ENCODE measurements at places on chromosomes 1 and 21.
A peak's percentile ranks its signal among the peaks of the same experiment; 100 is the strongest.

DNA sequence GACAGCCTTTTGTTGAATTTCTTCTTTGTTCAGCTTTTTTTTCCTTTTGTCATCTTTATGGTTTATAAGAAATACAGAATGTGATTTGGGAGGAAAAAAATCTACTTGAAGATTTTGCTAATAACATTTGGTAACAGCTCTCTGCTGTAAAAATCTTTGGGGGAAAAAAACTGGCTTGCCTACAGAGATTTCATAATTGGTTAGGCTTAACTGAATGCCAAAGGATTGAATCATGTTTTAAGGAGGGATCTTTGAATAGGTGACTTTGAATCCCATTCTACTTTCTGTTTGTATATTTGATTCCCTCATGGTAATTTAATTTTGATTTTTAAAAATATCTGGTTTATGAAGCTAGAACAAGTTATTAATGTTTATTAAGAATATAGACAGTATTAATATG, 3.2 kb downstream of the BTF3L4 start:
- no peak for DNase-seq

GRCh38 chr1:159196543-159196942, 8.1 kb upstream of the ACKR1 start:
- DNase-seq = no peak

DNA sequence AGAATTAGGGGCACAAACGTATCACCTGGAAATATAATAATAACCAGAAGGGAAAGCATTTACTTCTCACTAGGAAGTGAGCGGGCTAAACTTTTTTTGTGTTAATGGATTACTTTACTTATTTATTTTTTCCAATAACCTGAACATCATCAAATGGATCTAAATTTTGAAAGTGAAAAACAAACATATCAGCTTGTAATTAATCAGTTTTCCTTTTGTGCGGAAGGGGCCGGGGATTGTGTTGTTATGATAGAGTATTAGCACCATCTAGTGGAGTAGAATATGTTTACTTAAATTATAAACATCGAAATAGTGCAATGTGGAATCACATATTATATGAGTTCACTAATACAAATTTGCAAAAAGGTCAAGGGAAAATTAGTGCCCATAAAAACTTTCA, 9.0 kb downstream of the CFH start:
- DNase-seq = no peak

DNA sequence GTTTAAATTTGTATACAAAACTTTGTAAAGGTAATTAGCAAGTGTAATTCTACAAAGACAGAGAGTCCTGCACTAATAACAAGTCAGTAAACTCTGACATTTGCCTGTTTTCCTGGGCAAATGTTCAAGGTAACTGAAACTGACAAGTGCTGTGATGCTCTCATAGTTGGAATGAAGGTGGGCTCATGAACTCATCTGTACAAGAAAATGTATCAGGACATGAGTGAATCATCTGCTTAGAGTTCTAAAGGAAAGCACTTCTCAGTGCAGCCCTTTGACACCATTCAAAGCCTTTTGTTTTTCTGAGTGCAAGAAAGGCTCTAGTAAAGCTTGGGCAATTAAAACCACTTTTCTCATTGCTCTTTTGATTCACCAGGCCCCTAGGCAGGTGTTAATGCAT, 91.5 kb downstream of the UROD start:
- DNase-seq = no peak

DNA sequence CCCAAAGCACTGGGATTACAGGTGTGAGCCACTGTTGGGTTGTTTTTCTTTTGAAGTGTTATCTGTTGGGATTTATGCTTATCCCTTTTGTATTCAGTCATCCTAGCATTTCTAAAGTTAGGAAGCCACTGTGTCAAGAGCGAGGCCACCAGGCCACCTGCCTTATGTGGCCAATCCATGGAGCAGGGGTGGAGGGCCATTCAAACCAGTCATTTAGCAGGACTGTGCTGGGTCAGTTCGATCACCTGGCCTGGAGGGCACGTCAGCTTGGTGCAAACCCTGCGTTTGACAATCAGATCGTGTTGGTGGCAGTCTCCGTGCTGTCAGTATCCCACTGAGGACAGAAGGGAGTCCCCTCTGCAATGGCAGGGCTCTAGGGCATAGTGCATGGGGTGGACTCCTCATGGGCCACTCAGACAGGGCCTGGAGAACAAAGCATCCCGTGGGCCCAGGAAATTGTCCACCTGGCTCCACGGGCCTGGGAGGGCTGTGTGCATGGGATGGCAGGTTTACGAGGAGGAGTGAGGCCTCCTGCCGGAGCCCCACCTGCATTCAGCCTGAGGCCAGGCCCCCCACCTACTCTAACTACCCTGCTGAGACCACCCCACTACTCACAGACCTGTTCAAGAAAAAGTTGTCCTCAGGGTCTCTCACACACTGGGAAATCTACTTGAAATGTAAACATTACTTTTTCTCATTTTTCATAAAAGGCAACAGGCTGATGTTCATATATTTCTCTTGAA, 242.3 kb downstream of the SDCCAG8 start:
- no peak for DNase-seq

GRCh38 chr1:167330601-167331293, 110.1 kb downstream of the POU2F1 start:
- no peak for DNase-seq

DNA sequence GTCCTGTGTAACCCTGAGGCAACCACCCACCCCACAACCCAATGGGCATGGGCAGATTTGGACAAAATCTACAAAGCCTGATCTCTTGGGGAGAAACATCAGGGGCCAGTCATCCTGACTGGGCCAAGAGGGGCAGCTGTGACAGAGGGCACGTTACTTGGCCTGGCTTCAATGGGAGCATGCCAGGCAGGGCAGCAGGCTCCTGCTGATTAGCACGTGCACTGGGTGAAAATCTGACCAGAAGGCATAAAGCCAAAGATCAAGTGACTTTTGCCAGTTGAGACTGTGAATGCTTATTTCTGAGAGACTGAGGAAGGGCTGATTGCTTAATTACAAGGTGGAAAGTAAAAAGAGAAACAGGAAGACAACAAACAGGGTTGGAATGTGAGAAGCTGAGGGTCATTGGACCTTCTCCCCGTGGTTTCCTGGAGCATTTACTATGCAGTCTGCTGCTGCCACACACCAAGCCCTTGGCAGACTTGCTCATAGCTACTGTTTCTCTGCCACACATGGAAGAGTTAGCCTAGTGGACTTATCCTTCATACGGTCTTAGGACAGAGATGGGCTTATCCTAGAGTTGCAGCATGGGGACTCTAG, 39.8 kb upstream of the TNR start:
- DNase-seq = no peak

GRCh38 chr1:21605012-21605715, 64.0 kb downstream of the RAP1GAP start:
- no peak for DNase-seq

DNA sequence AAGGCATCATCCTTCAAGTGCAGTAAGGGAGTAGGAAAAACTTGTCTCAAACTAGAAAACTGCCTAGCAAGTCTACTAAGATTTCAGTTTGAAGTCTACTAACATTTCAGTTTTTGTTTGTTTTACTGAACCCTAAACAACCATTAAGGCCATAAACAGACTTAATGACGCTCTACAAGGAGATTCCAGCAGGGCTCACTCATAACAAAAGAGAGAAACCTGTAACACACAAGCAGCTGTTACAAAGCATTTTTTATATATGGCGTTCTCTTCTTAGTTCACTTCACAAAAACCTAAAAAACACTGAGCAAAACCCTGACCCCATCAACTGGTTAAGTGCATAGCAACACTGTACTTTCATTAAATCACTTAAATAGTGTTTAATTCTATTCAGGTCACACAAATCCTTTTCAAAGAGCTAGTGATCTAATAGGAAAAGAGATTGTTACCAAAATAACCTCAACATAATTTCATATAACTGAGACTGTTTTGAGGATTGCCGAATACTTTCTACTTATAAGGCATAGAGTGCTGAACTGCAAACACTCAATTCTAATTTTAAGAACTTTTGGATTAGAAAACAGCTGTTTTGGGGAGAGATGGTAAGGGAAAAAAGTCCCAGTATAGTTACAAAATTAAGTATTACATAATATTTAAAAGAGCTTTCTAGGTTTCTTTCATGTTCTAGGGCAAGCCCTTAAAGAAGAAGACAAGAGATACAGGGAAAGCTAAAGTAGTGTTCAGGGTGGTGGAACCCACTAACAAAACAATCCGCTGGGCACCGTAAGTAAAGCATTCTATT, 1.4 kb downstream of the B3GALNT2 start:
- no peak for DNase-seq

DNA sequence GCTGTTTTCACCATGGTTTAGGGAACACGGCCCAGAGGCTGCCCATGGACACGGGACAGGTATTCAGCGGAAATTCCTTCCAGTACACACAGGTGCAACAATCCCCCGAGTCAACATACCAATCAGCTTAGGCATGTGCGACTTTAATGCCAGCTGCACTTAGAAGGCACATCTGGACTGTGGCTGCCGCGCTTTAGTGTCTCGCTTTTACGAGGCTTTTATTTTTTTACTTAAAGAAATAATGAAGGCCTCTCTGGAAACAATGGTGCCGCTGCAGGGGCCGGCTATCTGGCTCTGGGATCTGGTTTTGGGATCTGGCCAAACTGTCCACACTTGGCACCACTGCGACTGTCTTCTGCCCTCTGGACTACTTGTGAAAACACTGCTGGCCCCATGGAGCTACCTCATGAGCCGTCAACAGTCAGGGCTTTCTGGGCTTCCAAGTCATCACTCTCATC, 55.5 kb downstream of the SLC66A1 start:
- no peak for DNase-seq

DNA sequence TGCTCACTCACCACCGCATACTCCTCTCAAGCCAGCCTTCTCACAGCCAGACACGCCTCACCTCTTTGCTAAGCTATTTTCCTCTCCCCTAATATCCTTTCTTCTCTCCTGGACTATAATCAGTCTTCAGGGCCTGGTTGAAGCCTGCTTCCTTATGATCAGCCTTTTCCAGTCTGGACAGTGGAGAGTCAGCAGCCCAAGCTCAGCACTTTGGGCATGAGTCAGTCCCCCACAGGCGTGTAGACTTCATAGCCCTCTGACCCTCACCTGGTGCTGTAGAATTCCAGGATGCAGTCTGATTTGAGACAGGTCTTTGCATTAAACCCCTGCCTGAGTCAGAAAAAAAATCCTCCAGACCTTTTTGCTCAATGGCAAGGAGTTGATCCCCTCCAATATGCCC, 2.5 kb downstream of the HPCAL4 start:
- no peak for DNase-seq

DNA sequence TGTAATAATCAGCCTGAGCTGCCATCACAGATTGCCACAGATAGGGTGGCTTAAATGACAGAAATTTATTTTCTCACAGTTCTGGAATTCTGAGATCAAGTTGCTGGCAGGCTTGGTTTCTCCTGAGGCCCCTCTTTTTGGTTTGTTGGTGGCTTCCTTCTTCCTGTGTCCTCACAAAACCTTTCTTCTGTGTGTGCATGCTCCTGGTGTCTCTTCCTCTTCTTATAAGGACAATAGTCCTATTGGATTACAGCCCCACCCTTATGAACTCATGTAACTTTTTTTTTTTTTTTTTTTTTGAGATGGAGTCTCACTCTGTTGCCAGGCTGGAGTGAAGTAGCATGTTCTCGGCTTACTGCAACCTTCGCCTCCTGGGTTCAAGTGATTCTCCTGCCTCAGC, 41.0 kb upstream of the F3 start:
- DNase-seq = no peak

GRCh38 chr1:42682739-42683531, 717 bp downstream of the YBX1 start:
- peak; percentile 42 for DNase-seq

DNA sequence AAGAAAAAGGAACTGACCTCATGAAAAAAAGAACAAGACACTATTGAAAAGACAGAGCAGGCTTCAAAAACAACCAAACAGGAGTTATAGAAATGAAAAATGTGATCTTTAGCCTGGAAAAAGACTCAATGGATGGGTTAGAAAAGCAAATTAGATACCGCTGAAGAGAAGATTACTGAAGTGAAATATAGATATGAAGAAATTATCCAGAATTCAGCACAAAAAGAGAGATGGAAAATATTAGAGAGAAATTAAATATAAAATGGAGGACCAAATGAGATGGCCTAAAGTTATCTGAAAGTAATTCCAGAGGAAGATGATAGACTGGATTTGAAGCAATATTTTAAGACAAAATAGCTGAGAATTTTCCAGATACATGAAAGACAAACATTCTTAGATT, 63.0 kb downstream of the SLC37A1 start:
- no peak for DNase-seq

GRCh38 chr1:21124846-21125245, 51.9 kb downstream of the EIF4G3 start:
- no peak for DNase-seq

GRCh38 chr1:212229654-212230053, 55.6 kb upstream of the PPP2R5A start:
- DNase-seq = no peak

DNA sequence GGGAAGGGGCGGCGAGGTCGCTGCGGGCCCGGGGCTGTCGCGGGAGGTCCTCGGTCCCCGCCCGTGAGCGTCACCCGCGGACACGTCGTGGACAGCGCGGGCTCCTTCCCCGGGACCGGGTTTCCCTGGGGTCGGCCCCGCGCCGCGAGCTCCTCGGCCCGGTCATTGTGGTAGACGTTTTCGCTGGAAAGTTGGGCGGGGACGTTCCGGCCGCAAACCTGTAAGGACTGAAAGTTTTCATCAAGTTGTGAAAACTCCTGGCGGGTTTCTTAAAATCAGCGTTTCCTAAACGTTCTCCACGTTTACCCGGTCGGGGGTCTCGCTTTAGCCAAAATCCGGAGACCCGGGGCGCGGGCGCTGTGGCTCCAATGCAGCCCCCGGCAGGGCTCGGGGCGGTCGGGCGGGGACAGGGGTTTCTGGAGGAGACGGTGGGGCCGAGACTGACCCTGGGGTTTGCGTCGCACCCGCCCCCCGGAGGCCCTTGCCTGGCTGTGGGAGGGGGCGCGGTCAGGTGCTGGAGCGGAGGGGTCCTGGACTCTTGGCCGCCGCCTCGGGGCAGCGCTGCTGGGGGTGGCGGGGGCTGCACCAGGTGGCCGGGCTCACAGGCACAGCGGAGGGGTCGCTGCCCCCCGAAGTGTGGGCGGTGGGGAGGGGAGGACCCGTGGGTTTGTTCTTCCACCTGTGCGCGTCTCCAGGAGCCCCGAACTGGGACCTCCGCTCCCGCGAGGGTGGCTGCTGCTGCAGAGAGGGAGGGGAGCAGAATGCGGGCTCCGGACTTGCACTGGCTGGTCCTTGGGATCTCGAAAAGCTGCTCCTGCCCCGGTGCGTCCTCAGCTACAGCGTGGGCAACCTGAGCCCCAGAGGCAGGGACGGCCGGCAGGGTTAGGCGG, 827 bp downstream of the PRKCZ start:
- DNase-seq = no peak

DNA sequence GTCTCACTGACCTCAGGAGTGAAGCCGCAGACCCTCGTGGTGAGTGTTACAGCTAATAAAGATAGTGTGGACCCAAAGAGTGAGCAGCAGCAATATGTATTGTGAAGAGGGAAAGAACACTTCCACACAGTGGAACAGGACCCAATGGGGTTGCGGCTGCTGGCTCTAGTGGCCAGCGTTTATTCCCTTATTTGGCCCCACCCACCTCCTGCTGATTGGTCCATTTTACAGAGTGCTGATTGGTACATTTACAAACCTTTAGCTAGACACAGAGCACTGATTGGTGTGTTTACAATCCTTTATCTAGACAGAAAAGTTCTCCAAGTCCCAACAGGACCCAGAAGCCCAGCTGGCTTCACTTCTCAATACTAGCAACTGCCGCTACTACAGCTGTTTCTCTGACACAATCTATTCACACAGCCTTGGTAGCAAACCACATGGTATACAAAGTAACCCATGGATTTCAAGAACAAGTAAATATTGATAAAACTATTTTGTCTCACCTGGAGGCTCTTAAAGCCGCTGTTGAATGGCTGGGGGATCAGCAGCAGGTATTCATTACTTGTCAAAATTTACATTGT, 25.3 kb upstream of the ITLN1 start:
- DNase-seq = no peak

GRCh38 chr1:12300706-12301105, 70.9 kb downstream of the VPS13D start:
- DNase-seq = no peak

Measured in activated CD8-positive, alpha-beta memory T cell treated with anti-CD3 and anti-CD28 coated beads for 1 hour (primary cell).